Stimulated activated CD4-positive, alpha-beta T cell treated with anti-CD3 and anti-CD28 coated beads, Interleukin-1b, Interleukin-23, amount 100 ng/mL, for 4 hours (primary cell): ENCODE measurements at places on chromosomes 16 and 17.
A peak's percentile ranks its signal among the peaks of the same experiment; 100 is the strongest.

DNA sequence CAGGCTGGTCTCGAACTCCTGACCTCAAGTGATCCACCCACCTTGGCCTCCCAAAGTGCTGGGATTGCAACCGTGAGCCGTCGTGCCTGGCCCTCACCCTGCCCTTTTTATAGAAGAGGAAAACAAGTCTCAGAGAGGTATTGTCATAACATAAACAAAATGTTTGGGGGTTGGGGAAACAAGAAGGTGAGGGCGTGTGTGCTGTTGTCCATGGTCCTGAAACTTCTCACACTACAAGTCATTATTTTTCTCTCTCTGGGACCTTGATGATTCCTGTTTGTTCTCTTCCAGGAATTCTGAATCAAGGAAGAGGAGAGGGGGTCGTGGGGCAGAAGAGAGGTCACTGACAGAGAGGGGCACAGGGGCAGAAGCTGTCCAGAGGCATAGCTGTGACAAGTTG, 160.2 kb upstream of the LHX1 start:
- no peak for DNase-seq

DNA sequence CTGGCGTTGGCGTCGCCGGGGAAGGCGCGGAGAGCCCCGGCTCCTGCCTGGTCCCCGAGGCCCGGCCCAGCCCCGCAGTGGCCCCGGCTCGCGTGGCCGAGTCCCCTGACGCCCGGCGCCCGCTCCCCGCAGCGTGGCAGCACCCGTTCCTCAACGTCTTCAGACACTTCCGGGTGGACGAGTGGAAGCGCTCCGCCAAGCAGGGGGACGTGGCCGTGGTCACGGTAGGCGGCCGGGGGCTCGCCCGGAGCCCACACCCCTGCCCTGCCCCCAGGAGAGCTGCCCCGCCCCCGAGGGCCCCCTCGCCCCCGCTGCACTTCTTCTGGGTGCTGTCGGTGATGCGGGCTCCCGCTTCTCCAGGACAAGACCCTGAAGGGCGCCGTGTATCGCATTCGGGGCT, 466 bp downstream of the WDR90 start:
- peak; percentile 21 for DNase-seq

DNA sequence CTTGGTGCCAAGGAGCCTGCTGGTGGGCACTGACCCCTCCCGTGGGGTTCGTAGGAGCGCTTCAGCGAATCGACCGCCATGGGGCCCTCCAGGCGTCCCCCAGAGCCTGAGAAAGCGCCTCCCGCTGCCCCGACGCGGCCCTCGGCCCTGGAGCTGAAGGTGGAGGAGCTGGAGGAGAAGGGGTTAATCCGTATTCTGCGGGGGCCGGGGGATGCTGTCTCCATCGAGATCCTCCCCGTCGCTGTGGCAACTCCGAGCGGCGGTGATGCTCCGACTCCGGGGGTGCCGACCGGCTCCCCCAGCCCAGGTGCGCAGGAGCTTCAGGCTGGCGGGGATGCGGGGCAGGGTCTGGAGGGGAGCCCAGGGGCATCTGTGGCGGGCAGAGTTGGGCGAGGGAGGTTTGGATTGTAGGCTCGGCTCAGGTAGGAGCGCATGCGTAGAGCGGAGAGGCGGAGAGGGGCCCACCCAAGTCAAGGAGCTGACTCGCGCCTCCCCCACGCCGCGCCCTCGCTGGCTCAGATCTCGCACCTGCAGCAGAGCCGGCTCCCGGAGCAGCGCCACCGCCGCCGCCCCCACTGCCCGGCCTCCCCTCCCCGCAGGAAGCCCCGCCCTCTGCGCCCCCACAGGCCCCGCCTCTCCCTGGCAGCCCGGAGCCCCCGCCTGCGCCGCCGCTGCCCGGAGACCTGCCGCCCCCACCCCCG, 19.8 kb downstream of the FMNL1 start:
- DNase-seq: no peak

DNA sequence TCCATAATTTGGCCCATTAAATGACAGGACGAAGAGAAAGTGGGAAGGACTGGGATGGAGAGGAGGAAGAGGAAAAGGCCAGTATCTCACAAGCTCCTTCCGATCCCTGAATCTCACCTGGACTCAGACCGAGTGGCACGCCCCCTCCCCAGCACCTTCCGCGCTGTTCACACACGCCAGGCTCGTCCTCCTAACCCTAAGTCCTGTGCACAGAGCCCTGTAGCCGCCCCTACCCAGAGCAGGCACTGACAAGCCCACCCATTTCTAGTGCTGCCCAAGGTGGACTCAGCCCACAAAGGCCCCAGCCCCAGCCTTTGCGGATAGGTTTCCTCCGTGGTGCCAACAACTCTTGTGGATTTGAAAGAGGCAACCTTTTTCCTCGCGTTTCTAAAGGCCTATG, 9.2 kb downstream of the HS3ST3B1 start:
- no peak for DNase-seq

DNA sequence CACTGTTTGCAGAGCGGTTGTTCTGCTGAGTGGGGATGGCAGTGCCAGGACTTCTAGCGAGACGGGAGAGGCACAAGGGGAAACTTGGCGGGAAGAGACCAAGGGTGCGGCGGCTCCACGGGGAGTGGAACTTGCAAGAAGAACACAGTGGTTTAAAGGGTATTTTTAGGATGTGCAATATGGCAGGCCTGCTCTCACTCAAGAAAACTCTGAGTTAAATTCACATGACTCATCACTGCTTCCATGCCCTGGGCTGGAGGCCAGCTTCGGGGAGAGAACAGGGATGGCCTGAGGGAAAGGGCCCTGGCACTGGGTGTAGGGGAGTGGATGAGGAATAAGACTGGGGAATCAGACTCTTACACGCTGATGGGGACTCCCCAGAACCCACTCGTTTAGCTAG, 13.3 kb upstream of the CD300LD start:
- DNase-seq: no peak

GRCh38 chr17:31318298-31318801, 3.1 kb downstream of the EVI2A start:
- no peak for DNase-seq

- DNase-seq: no peak
Measured at GRCh38 chr16:3149193-3149530, 14.3 kb downstream of the ZNF213 start.

- no peak for DNase-seq
Measured at GRCh38 chr17:68585643-68586042, 15.5 kb downstream of the FAM20A start.

DNA sequence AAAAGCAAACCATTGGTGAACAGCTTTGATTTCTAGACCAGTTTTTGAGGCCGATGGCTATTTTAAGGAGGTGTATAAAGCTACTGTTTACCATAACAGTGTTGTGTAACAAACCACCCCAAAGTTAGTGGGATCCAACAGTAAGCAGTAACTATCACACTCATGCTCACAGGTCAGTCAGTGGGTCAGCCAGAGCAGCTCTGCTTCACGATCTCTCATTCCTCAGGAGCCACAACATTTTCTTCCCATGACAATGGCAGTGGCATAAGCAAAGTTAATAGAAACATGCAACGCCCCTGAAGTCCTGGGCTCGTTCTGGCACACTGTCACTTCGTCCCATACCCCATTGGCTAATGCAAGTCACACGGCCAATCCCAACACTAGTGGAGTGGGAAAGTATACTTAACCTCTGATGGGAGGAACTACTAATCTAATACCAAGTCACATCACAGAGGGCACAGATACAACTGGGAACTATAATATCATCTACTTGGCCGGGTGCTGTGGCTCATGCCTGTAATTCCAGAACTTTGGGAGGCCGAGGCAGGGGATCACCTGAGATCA, 28.0 kb upstream of the B4GALNT2 start:
- DNase-seq: no peak

- DNase-seq: no peak
Measured at GRCh38 chr17:44257815-44258760, 9.8 kb downstream of the SLC4A1 start.

DNA sequence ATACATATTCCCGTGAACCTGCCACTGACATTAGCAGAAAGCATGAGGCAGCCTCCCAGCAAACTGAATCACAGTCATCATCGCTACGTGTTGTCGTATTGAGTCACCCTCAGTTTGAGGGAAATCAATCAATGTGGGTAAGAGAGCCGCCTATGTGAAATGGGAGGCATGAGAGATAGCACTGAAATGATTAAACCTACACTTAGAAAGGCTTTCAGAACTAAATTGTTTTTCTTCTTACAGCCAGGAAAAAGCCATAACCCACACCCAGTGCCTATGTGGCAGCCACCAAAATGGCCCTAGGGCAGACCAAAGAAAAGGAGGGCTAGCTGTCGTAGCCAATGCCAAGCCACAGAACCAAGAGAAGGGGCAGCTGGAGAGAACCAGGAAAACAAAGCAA, 90.5 kb downstream of the ADAMTS18 start:
- DNase-seq: no peak

DNA sequence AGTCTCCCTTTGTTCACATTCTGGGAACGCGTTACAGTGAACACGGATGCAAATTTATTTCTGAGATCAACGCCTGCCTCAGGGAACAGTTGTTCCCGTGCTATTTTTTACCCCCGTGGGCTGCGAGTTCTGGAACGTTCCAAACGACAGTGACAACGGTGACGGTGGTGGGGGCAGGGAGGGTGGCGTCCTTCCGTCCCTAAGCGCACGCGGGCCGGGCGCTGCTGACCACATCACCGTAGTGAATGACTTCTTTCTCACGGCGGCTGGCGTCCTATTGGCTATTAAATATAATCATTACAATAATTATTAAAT, 45.1 kb upstream of the SSTR5 start:
- no peak for DNase-seq

- DNase-seq: no peak
Measured at GRCh38 chr16:88907768-88908167, 41.3 kb upstream of the PABPN1L start.

DNA sequence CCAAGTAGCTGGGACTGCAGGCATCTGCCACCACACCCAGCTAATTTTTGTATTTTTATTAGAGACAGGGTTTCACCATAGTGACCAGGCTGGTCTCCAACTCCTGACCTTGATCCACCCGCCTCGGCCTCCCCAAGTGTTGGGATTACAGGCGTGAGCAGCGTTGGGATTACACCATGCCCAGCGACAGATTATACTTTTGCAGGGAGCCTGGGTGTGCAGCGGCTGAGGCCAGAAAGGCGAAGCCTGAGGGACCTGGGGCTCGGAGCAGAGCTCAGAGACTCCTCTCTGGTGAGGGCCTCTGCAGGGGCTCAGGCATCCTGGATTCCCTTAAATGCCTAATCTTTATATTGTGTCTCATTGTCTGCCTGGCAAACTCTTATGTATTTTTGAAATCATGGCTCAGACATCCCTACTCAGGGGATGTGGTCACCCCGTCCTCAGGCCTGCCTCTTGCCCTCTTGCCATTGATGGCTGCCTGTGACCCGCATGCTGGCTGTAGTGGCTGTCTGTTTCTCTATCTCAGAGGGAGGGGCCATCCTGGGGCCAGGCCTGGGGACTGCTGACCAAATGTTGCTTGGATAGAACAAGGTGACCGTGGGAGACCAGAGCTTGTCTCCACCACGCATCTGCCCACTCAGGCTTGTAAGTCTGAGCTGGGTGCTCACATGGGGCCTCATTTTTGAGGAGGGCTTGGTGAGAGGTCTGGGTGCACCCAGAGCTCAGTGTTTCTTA, 42.6 kb downstream of the B9D1 start:
- DNase-seq: no peak

GRCh38 chr17:53948323-53948722, 125.6 kb downstream of the KIF2B start:
- no peak for DNase-seq

GRCh38 chr17:64200080-64201032, 62.7 kb downstream of the TEX2 start:
- DNase-seq: no peak
